ENCODE measurements at places on chromosomes 16 and 17.

DNA sequence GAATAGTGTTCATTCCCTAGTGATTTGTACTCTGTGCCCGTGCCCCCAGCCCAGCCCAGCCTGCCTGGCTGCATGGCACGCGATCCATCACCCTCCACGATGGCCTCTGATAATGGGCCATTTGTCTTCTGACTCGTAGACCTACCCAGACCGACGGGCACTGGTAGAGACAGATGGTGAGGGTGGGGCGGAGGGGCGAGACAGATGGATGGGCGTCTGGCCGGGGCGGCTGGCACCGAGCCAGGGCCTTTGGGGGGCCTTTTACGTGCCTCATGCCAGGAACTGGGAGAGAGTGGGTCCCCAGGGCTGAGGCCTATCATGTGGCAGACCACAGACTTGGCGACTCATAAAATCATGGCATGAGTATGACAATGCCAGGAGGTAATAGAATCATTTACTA, 25.4 kb downstream of the CRHR1 start:
- DNase-seq: no peak

- no peak for DNase-seq
These were observed 46.4 kb downstream of the SLC47A1 start for GRCh38 chr17:19579867-19580565.

- DNase-seq: no peak
These were observed 134.9 kb downstream of the SOCS1 start for GRCh38 chr16:11121083-11121608.

- DNase-seq: no peak
These were observed 6.0 kb upstream of the CBX8 start for GRCh38 chr17:79802736-79803420.

DNA sequence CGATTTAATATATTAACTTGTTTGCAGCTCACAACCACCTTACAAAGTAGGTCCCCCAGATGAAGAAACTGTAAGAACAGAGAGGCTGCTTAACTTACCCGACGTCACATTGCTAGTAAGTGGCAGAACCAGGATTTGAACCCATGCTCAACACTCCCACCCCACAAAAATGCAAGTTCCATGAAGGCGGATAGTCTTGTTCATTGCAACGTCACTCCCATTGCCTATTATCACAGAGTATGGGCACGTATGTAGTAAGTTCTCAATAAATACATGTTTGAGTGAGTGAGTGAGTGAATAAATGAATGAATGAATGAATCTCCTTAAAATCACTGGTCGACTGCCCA, 1.1 kb downstream of the USP31 start:
- no peak for DNase-seq

DNA sequence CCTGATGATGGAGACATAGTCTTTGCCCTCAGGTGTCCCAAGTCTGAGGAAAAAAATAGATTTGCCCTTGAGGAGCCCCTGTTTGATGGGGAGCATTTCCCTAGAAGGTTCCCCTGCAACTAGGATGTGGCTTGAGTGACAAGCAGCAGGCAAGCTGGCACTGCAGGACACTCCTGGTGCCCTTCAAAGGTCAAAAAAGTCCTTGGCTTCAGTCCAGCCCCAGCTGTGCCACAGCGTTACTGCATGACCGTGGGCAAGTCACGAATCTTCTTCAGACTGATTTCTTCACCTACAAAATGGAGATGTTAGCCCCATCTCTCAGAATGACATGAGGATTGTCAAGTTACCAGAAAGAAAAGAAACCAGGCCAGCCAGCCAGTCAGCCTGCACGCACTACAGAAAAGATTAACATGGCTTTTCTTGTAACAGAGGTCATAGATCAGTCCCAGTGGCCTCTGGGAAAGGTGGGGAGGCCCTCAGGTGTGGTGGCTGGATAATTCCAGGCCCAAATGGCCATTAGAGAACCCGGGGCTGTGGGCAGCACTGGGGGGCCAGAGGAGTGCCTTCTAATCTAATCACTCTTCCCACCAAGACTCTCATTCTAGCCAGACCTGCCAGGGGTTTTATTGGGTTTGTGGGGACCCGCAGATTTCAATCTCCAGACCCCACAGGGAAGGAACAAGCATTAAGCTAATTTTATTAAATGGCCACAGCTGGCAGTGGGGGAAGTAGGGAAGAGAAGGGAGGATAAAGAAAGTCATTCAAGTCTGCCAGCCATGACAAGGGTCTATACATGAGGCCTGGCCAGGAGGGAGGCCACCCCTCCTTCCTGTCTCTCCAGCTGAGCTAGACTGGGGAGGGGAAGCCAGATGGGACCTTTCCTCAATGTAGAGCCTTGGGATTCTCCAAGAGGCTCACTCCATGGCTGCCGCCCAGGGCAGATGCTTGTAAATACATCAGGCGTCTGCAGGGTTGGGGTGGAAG, 9.7 kb upstream of the KIF18B start:
- no peak for DNase-seq

GRCh38 chr16:15483857-15484256, 49.5 kb downstream of the BMERB1 start:
- no peak for DNase-seq

GRCh38 chr17:13996748-13997147, 72.6 kb upstream of the COX10 start:
- no peak for DNase-seq

DNA sequence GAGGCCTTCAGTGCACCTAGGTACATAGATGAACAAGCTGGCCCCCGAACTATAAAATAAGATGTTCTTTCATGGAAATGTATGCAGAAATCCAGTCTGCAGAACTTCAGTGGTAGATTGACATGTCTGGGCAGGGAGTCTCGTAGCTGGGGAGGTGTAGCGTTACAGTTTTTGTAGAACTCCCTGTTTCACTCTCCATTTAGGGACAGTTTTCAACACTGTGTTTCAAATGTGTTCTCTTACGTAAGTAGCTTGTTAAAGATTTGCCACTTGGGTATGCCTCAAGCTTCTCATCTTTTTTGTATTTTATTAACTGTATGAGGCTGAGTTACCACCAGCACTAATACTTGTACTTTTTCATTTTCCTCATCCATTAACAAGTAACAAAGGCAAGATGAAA, 46.6 kb downstream of the PLD6 start:
- no peak for DNase-seq

GRCh38 chr16:78506367-78507193, 407.1 kb downstream of the WWOX start:
- no peak for DNase-seq

DNA sequence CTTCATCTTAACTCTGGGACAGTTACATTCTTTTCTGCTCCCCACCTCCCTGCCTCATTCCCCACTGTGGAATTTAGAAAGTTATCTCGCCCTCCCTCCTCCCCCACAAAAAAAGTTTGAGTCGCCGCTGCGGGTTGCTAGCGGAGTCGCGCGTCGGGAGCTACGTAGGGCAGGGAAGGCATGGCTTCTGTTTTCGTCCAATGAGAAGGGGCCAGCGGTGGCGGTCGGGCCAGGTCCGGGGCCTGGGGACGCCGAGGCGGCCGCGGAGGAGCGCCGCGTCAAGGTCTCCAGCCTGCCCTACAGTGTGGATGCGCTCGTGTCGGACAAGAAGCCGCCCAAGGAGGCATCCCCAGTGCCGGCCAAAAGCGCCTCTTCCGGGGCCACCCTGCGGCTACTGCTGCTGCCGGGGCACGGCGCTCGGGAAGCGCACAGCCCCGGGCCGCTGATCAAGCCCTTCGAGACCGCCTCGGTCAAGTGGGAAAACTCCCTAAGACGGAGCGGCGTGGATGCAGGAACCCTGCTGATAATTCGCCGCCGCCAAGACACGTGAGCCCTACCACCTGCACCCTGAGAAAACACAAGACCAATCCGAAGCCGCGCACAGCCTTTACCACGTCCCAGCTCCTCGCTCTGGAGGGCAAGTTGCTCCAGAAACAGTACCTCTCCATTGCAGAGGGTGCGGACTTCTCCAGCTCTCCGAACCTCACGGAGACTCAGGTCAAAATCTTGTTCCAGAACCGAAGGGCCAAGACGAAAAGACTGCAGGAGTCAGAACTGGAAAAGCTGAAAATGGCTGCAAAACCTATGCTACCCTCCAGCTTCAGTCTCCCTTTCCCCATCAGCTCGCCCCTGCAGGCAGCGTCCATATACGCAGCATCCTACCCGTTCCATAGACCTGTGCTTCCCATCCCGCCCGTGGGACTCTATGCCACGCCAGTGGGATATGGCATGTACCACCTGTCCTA, 8.9 kb downstream of the OR4D1 start:
- peak; percentile 4 for DNase-seq

- DNase-seq: no peak
These were observed 39.7 kb downstream of the XYLT1 start for GRCh38 chr16:17431012-17431411.

DNA sequence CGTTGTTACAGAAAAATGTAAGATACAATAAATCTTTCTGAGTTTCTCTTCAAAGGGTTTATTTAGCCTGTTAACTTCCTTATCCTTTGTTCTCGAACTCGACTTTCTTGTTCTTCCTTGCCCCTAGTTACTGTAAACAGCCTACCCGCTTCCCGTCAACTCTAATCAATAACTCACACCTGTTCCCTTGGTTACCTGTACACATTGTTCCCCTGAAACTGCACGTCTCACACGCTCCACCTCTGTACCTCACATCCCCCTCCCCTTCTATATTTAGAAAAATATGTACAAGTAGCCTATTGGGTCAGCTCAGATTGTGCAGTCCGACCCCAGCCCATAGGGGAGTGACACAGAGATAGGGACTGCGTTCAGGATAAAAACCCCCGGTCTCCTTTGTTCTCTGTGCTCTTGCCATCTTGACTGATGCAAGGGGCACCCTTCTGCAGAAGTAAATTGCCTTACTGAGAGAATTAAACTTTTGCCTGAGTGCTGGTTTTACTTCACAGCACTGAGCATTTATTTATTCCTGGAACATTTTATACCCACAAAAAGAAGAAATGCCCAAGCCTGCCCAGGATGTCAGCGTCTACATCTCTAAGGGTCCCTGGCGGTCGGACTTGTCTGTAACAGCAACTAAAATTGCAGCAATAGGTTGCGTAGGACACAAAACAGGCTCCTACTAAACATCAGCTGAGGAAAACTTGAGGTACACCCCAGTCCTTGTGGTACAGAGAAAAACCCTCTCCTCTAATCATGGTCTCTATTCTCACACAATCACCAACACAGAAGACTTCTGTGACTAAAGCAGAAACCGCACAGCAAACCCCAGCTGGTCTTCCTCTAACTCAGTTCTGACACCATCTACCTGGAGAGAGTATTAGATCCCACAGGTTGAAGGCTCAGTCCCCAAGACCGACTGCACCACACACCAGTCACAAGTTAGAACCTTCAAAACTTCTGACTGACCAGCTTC, 11.3 kb downstream of the WDR45B start:
- no peak for DNase-seq

DNA sequence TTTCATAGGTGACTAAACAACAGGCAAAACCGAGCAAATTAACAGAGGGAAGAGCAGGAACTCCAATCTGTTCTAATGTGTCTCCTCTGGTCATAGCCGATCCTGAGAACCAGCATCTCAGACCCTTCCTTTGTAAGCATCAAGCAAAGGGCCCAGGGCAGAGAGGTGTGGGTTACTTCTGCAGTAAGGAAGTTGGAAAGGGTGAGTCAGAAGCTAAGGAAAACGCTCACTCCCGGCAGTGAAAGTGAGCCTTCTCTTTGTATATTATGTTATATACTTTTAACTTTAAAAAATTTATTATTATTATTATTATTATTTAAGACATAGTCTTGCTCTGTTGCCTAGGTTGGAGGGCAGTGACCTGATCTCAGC, 77.7 kb downstream of the MRM3 start:
- DNase-seq: no peak

- no peak for DNase-seq
These were observed 1.2 kb upstream of the TCAP start for GRCh38 chr17:39663688-39664580.

DNA sequence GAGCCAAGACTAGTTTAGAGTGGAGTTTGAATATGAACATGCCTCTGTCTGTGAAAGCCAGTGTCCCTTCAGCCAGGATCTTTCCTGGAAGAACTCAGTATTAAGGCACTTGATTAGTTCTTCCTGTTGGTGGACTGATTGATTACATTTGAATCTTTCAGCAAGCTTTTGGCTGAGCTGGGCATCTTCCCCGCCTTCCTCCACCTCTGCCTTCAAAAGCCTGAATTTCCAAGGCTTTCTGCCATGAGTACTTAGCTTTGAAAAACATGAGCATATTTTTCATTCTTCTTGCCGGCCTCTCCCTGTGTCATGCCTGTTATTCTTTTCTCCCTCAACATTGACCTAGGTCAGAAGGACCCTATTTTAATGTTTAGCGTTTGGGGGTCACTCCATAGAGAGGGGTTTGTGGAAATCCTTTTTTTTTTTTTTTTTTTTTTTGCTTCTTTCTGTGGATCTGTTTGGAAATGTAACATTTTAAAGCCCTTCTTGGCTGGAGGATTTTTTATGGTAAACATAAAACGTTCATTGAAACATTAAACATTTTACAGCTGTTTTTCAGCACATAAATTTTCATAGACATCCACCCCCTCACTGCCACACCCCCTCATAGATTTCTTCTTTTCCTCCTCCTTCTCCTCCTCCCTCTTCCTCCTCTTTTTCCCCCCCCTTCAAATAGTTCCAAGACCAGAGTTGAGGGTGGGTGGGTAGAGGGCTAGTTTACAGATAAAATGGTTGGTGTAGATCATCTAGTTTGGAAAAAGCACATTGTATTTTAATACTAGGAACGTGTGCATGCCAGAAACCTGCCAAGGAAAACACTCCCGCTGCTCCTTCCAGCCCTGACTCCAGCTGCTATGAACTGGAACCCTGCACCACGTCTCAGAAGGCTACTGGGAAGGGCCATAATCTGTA, 645.9 kb downstream of the WWOX start:
- DNase-seq: no peak

DNA sequence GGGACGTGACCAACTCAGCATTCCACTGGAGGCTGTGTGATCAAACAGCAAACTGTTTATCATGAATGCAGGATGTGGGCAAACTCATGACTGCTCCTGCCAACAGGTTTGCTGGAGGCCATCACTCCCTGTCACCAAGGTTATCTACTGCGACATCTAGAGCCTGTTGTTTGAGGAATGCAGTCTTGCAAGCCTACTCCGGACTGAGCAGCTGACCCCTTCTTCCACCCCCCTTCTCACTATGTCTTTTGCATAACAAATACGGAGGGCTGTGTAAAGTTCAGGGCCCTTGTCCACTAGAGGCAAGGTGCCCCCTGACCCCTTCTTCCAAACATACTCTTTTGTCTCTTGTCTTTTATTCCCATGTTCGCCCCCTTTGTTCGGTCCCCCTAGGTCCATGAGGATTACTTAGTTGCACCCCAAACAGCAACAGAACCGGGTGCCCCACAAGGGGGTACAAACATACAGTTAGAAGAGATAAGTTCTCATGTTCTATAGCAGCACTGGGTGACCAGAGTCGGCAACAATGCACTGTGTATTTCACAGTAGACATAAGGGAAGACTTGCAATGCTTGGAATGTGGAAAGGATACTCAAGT, 28.7 kb downstream of the MEAK7 start:
- no peak for DNase-seq
